ENCODE measurements at places on chromosomes 2 and 18.

DNA sequence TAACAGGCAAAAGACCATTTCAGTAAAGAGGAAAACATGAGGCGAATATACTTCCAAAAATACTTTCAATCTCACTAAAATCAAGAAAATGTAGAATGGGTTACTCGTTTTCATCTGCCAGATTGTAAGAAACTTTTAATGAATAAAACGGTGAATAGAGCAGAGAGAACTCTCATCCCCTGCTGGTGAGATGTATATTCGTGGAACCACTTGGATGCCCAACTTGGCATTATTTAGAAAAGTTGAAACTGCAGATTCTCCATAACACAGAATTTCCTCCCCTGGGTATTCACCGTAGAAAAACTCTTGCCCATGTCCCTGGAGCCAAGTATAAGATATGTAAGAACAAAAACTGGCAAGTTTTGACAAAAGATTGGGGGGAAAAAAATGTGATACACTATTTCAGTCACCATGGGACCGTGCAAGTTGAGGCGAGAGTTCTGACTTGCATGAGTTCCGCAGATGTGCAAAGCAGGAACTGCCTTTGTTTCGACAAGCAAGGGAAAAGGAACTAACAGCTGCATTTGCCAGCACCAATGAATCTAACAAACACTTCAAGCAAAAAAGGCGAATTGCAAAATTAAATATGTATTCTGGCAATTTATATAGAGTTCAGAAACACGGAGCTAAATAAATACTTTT is 14.8 kb downstream of the TIMM21 start:
- no peak for DNase-seq

- peak; percentile 55 for DNase-seq
Observed at GRCh38 chr18:46155641-46156051, 51.5 kb downstream of the HAUS1 start.

- DNase-seq: no peak
Observed at GRCh38 chr2:49831698-49832367, 677.5 kb upstream of the FSHR start.

- DNase-seq: peak; percentile 22
Observed at GRCh38 chr2:88857951-88858411, 166.5 kb downstream of the RPIA start.

DNA sequence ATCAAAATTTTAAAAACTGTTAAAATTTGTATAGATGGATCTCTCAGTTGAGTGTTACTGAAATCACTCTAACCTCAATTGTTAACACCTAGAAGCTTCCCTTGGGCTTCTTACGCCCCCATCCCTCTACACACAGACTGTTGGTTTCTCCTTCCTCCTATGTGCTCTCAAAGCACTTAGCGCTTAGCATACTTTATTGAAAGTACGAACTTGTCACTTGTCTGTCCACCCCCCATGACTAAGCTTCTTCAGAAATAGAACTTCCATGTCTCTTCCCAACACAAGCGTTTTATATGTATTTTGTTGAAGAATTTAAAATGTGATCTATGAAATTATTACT is 441 bp downstream of the MPHOSPH10 start:
- no peak for DNase-seq

DNA sequence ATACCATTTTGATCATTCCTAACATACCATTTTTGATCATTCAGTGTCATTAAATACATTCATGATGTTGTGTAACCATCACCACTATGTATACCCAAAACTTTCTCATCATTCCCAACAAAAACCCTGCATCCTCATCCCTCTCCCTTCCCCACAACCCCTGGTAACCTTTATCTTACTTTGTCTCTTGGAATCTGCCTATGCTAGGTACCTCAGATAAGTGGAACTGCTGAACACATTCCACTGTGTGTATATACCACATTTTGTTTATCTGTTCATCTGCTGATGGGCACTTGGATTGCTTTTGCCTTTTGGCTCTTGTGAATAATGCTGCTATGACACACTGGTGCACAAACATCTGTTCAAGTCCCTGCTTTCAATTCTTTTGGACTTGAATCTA is 83.8 kb upstream of the TFCP2L1 start:
- DNase-seq: no peak

GRCh38 chr18:8890957-8891464 is 185.7 kb downstream of the MTCL1 start:
- DNase-seq: peak; percentile 71
